ENCODE measurements at places on chromosomes 12 and 14.

DNA sequence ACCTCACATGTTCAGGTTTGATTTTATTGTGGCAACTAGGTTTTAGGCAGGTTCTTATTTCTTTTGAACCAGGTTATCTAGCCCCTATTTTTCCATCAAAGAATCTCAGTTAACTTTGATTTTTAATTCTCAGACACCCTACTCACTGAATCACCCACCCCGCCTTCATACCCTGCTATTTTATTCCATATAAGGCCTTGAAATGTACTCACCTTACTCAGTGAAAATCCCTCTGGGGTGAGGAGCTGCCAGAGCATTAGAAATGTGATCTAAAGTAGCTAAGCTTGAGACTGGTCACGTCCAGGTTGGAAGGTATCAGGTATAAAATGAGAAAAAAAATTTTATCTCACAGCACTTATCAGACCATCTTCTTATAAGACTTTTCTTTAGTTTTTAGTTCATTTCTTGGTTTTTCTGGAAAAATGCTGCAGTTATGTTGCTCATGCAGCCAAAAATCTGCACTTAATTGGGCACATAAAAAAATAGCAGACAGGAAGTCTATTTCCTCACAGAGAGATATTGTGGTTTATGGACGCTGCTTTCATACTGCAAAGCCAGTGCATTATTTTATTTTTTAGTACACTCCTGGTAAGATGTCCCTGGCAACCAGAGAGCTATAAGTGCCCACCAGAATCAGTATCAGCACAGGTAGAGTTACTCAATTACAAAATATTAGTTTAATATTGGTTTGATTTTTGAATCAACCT is 101.5 kb upstream of the CCDC91 start:
- DNase-seq: no peak
- H3K4me3 ChIP-seq: no peak overlapping the region
- H3K36me3 ChIP-seq: no peaks in the 10 kb centered on the region
- H3K27me3 ChIP-seq: no peaks in the 10 kb centered on the region
- peak overlapping the region; percentile 43 for H3K27ac ChIP-seq

- H3K27ac ChIP-seq: no peak overlapping the region
- H3K27me3 ChIP-seq: no peaks in the 10 kb centered on the region
- H3K4me3 ChIP-seq: no peak overlapping the region
- DNase-seq: no peak
- H3K4me1 ChIP-seq: no peaks in the 10 kb centered on the region
Measured at GRCh38 chr14:41350476-41350875, 256.2 kb upstream of the LRFN5 start.

GRCh38 chr14:97697772-97698171 is 900.6 kb downstream of the VRK1 start:
- no peaks in the 10 kb centered on the region for H3K4me1 ChIP-seq
- H3K4me3 ChIP-seq: no peak overlapping the region
- H3K27me3 ChIP-seq: no peaks in the 10 kb centered on the region
- no peaks in the 10 kb centered on the region for H3K36me3 ChIP-seq

GRCh38 chr12:70043490-70044138 is 199.6 kb upstream of the CNOT2 start:
- peaks cover 3% of the 10 kb centered on the region for H3K4me1 ChIP-seq
- H3K36me3 ChIP-seq: no peaks in the 10 kb centered on the region
- no peak overlapping the region for H3K4me3 ChIP-seq
- no peak overlapping the region for H3K27ac ChIP-seq
- DNase-seq: peak; percentile 53

DNA sequence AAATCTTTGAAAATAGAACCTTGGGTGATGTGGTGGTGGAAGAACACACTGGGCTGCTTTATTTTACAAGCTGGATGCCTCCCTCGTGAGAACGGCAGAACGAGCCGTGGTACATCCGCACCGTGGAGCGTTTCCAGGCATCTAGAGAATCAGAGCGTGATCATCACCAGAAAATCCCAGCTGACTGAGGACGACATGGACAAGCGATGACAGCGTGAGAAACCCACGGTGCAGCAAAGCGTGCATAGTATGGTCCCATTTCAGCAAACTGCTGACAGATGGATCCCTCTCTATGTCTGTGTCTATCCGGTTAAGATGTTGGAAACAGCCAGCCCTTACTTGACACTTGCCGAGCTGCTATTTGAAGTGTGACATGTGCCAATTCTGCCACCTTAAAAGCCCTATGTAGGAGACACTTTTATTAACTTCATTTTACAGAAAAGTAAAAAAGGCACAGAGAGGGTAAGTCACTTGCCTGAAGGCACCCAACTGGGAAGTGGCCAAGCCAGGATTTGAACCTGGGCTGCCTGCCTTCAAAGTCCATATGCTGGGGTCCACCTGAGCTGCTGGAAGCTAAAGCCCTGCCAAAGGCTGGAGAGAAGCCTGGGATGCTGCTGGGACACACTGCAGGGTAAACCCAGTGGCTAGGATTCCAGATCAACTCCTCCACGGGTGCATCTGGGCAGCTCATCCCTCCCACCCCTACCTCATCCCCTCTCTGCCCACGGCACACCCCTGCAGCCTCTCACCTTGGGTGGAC is 14.9 kb downstream of the SCARB1 start:
- H3K4me1 ChIP-seq: no peaks in the 10 kb centered on the region
- H3K36me3 ChIP-seq: no peaks in the 10 kb centered on the region
- no peaks in the 10 kb centered on the region for H3K27me3 ChIP-seq
- DNase-seq: no peak
- H3K4me3 ChIP-seq: no peak overlapping the region
- H3K27ac ChIP-seq: no peak overlapping the region

- no peaks in the 10 kb centered on the region for H3K27me3 ChIP-seq
- H3K36me3 ChIP-seq: no peaks in the 10 kb centered on the region
- DNase-seq: no peak
Measured at GRCh38 chr14:39243831-39244230, 10.1 kb downstream of the MIA2 start.

DNA sequence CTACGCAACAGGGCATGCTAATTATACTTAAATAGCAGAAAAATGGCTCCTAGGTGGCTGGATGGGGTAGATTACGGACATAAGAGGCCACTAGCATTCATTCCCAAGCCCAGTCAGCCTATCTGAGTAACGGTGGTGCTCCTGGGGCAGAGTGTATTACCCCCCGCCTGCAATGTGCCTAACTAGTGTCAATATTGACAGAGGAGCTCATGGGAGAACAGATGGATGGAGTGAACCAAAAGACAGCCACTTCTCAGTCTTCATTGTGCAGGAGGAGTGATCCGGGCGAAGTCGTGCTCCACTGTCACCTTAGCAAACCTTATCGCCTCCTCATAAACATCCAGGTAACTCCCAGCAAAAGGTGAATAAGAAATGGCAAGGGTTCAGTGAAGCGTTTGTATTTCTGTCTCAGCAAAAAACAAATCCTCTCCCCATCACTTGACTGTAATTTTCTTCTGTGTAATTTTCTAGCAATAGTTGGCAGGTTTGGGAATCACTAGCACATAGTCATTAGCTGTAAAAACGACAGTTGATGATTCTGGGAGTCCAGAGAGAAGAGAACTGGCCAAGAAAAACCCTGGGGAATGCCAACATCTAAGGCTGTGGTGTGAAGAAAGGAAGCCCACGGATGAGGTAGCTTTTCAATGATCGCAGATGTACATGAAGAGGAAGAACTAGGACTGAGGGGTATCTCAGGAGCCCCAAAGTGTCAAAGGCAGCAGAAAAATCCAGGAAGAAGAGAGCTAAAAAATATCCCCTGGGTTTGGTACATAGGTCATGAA is 126.6 kb upstream of the BCL2L14 start:
- no peaks in the 10 kb centered on the region for H3K36me3 ChIP-seq
- no peak for DNase-seq
- no peak overlapping the region for H3K27ac ChIP-seq
- no peak overlapping the region for H3K4me3 ChIP-seq
- no peaks in the 10 kb centered on the region for H3K4me1 ChIP-seq
- H3K27me3 ChIP-seq: no peaks in the 10 kb centered on the region

Measured in aorta (tissue), 5 donors.